SJSA1 (cell line): ENCODE measurements at places on chromosomes 4 and X.
A peak's percentile ranks its signal among the peaks of the same experiment; 100 is the strongest.

DNA sequence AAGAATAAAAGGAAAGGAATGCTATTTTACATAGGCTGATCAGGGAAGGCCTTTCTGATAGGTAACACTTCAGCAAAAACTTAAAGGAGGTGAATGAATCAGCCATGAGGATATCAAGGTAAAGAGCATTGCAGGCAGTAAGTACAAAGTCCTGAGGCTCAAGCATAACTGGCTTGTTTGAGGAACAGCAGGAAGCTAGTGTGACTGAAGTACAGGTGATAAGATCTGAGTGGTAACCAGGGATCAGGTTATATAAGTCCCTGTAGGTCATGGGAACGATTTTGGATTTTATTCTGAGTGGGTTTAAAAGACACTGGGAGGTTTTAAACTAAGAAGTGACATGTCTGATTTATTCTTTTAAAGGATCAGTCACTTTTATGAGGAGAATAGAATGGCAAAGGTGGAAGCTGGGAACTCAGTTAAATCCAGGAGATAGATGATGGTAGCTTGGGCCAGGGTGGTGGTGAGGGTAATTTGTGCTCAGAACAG lies 47.1 kb upstream of the THOC2 start:
- no peaks in the 10 kb centered on the region for H3K27me3 ChIP-seq
- no peak overlapping the region for H3K27ac ChIP-seq
- no peaks in the 10 kb centered on the region for H3K4me1 ChIP-seq

DNA sequence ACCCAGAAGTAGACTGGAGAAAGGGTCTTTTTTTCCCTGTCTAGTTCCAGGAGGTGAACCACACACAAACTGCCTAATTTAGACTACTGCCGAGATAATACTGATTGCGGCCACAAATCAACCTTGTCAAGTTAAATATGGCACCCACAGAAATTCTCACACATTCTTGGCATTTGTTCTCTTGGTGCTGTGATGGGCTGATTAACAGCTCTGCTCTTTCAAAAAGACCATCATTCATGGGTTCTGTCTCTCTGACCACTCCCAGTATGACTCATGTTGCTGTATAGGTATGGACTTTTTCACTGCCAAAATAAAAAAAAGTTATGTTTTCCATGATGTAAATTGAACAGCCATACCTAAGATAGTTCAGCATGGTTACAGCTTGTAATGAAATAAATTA lies 1003.5 kb upstream of the LCORL start:
- H3K27me3 ChIP-seq = no peaks in the 10 kb centered on the region
- no peaks in the 10 kb centered on the region for H3K36me3 ChIP-seq
- H3K27ac ChIP-seq = no peak overlapping the region
- H3K4me1 ChIP-seq = no peaks in the 10 kb centered on the region
- DNase-seq = no peak

DNA sequence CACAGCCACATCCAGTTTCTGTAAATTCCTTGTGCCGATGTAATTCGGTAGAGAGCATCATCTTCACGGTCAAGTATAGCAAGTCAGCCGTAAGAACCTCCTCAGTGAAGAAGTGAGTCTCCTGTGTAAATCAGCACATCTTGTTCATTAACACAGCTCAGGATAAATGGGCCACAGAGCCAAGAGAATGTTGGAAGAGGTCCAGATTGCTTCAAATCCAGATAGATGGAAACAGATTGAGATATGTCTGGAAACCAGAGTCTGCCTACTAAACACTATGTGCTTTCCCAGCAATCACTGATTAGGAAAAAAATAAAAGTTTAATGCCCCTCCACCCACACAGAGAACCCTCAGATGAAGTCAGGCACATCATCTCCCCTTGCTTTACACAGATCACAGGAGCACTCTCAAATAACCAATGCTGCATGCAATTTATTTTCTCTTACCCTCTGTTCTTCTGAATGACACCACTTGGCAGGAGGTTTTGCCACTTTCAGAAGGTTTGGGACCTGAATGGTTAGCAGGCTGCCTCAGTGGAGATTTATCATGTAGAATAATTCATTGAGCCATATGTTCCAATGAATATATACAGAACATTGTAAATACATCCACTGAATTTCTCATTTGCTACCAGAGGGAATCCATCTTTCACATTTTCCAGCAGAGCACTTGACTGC lies 357.7 kb downstream of the C4orf33 start:
- H3K4me3 ChIP-seq = no peak overlapping the region
- H3K27me3 ChIP-seq = no peaks in the 10 kb centered on the region
- no peaks in the 10 kb centered on the region for H3K36me3 ChIP-seq
- no peak overlapping the region for H3K27ac ChIP-seq
- no peaks in the 10 kb centered on the region for H3K4me1 ChIP-seq
- no peak for DNase-seq

DNA sequence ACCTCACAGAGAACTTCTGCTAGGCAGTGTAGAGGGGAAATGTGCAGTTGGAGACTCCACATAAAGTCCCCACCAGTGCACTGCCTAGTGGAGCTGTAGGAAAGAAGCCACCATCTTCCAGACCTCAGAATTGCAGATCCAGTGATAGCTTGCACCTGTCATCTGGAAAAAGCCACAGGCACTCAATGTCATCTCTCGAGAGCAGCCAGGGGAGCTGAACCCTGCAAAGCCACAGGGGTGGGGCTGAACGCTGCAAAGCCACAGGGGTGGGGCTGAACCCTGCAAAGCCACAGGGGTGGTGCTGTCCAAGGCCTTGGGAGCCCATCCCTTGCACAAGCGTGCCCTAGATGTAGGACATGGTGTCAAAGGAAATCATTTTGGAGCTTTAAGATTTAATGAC lies 1226.3 kb downstream of the PCDH7 start:
- no peak overlapping the region for H3K27ac ChIP-seq
- H3K36me3 ChIP-seq = no peaks in the 10 kb centered on the region
- no peak for DNase-seq

DNA sequence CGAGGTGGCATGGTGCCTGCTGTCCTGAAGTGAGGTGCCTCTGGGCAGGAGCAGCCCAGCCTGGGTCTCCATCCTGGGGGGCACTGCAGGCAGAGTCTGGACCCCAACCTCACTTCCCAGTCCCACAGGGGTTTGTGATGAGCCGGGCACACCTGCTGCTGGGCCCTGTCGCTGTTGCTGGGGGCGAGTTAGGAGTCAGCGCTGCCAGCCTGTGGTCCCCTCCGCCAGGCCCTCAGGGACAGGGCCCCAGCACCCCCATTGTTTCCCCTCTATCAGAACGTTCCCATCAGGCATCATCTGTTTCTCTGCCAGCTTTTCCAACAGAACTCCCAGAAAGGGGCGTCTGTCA lies 23.4 kb downstream of the WFS1 start:
- H3K4me3 ChIP-seq = no peak overlapping the region
- H3K4me1 ChIP-seq = no peaks in the 10 kb centered on the region
- no peak overlapping the region for H3K27ac ChIP-seq
- no peak for DNase-seq
- H3K36me3 ChIP-seq = no peaks in the 10 kb centered on the region

GRCh38 chr4:70382691-70383181 lies at the start of gene SMR3B:
TSS of gene SMR3B (plus strand) at chr4:70383131. CDS start at chr4:70384511, 1,380 bp downstream.
- H3K36me3 ChIP-seq = no peaks in the 10 kb centered on the region
- H3K27ac ChIP-seq = no peak within 1 kb of the TSS
- no peaks in the 10 kb centered on the region for H3K4me1 ChIP-seq
- H3K27me3 ChIP-seq = no peaks in the 10 kb centered on the region
- no peak for DNase-seq

GRCh38 chr4:3531318-3531878 lies 824 bp downstream of the LRPAP1 start:
- peak; percentile 1 for DNase-seq
- H3K4me3 ChIP-seq = peak overlapping the region; percentile 58
- no peaks in the 10 kb centered on the region for H3K36me3 ChIP-seq
- peaks cover 8% of the 10 kb centered on the region for H3K4me1 ChIP-seq

GRCh38 chrX:154812341-154813101 lies 7.2 kb upstream of the MPP1 start:
- DNase-seq = no peak
- no peak overlapping the region for H3K27ac ChIP-seq
- H3K36me3 ChIP-seq = no peaks in the 10 kb centered on the region
- H3K4me1 ChIP-seq = no peaks in the 10 kb centered on the region; the same call in 1 of the 2 replicates
- no peak overlapping the region for H3K4me3 ChIP-seq
- H3K27me3 ChIP-seq = no peaks in the 10 kb centered on the region

- H3K27ac ChIP-seq = no peak overlapping the region
- no peaks in the 10 kb centered on the region for H3K4me1 ChIP-seq
- DNase-seq = no peak
Observed at GRCh38 chrX:124518885-124519284, 172.5 kb downstream of the SH2D1A start.

GRCh38 chr4:58560736-58561135 lies 1450.6 kb upstream of the IGFBP7 start:
- no peaks in the 10 kb centered on the region for H3K4me1 ChIP-seq
- no peak for DNase-seq
- H3K36me3 ChIP-seq = no peaks in the 10 kb centered on the region
- H3K27me3 ChIP-seq = no peaks in the 10 kb centered on the region
- no peak overlapping the region for H3K4me3 ChIP-seq
- no peak overlapping the region for H3K27ac ChIP-seq

DNA sequence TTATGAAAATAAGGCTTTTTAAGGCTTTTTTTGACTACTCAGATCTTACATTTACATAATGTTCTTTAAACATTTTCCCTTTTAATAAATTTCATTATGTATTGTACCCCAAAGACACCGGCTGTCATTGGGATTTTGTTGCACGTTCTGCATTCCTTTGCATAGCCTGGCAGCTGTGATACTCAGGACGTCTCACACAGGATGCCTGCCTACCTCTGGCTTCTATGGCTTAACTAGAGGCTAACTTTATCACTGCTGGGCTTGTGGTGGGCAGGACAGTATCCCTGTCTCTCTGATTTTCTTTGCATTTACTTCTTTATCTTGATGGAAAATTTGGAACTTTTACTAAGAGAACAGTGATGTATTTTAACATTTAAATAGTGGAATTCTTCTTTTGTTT lies 147.8 kb downstream of the BMPR1B start:
- H3K36me3 ChIP-seq = no peaks in the 10 kb centered on the region
- no peaks in the 10 kb centered on the region for H3K27me3 ChIP-seq
- no peak overlapping the region for H3K4me3 ChIP-seq
- no peak overlapping the region for H3K27ac ChIP-seq

GRCh38 chrX:46580613-46581012 lies 7.0 kb downstream of the CHST7 start:
- peaks cover 54% of the 10 kb centered on the region for H3K4me1 ChIP-seq

- H3K4me3 ChIP-seq = no peak overlapping the region
- no peak for DNase-seq
- no peaks in the 10 kb centered on the region for H3K27me3 ChIP-seq
- H3K27ac ChIP-seq = no peak overlapping the region
Observed at GRCh38 chr4:101599620-101600019, 190.9 kb upstream of the BANK1 start.

- H3K4me1 ChIP-seq = no peaks in the 10 kb centered on the region
- no peaks in the 10 kb centered on the region for H3K36me3 ChIP-seq
- no peaks in the 10 kb centered on the region for H3K27me3 ChIP-seq
- no peak overlapping the region for H3K27ac ChIP-seq
Observed at GRCh38 chr4:47049347-47049746, 18.0 kb downstream of the GABRB1 start.

DNA sequence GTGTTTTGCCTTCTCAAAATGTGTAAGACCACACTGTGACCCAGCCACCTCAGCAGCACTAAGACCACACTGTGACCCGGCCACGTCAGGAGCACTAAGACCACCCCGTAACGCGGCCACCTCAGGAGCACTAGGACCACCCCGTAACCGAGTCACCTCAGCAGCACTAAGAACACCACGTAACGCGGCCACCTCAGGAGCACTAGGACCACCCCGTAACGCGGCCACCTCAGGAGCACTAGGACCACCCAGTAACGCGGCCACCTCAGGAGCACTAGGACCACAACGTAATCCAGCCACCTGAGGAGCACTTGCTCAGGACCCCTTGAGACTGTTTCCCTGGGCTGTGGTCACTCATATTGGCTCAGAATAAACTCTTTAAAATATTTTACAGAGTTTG lies 71.7 kb downstream of the MTNR1A start:
- peak overlapping the region; percentile 92 for H3K27ac ChIP-seq
- H3K4me1 ChIP-seq = peaks cover 66% of the 10 kb centered on the region
- peak; percentile 96 for DNase-seq
- no peaks in the 10 kb centered on the region for H3K27me3 ChIP-seq

DNA sequence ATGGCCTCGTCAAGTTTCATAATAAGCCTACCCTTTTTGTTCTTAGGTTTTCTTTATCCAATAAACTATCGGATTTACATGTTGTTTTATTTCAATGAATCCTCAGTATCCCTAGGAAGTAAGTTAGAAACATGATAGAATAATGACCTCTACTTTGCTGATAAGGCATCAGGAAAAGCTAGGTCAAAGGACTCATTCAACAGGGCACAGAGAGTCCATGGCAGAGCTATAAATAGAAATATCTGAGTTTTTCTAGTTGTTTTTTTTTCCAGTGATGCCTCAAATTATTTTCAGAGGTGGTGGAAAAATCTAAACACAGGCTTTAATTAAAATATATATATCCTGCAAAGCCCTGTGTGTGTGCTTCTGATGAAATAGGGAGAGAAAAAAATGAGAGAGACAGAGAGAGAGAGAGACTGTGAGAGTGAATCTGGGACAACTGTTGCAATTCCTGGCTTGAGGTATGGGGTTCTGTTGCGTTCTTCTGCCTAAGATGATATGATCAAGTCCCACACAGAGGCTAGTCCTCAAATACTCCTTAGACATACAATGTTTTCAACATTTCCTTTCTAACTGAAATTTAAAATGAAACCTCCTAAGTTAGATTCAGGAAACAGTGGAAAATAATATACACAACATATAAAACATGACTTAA lies 139.9 kb downstream of the HDX start:
- H3K27ac ChIP-seq = no peak overlapping the region; the same call in 1 of the 2 replicates
- H3K4me3 ChIP-seq = no peak overlapping the region
- H3K36me3 ChIP-seq = no peaks in the 10 kb centered on the region
- DNase-seq = no peak
- no peaks in the 10 kb centered on the region for H3K27me3 ChIP-seq
- no peaks in the 10 kb centered on the region; the same call in 1 of the 2 replicates for H3K4me1 ChIP-seq

GRCh38 chr4:24473309-24473721 lies 111.0 kb downstream of the DHX15 start:
- H3K27me3 ChIP-seq = peaks cover 24% of the 10 kb centered on the region
- H3K4me1 ChIP-seq = peaks cover 12% of the 10 kb centered on the region
- H3K27ac ChIP-seq = no peak overlapping the region
- no peak for DNase-seq

- no peak overlapping the region for H3K27ac ChIP-seq
- no peak for DNase-seq
- H3K27me3 ChIP-seq = no peaks in the 10 kb centered on the region
Observed at GRCh38 chr4:53906606-53907190, 157.7 kb downstream of the CHIC2 start.

- no peaks in the 10 kb centered on the region for H3K4me1 ChIP-seq
- H3K36me3 ChIP-seq = no peaks in the 10 kb centered on the region
- H3K27me3 ChIP-seq = no peaks in the 10 kb centered on the region
- no peak overlapping the region for H3K4me3 ChIP-seq
- H3K27ac ChIP-seq = no peak overlapping the region
Observed at GRCh38 chr4:133062851-133063250, 86.2 kb upstream of the PCDH10 start.

- no peak for DNase-seq
- no peak overlapping the region for H3K4me3 ChIP-seq
- no peak overlapping the region for H3K27ac ChIP-seq
Observed at GRCh38 chrX:97756879-97757278, 873.2 kb downstream of the RPA4 start.
